ENCODE measurements at places on chromosomes 16 and 17.

DNA sequence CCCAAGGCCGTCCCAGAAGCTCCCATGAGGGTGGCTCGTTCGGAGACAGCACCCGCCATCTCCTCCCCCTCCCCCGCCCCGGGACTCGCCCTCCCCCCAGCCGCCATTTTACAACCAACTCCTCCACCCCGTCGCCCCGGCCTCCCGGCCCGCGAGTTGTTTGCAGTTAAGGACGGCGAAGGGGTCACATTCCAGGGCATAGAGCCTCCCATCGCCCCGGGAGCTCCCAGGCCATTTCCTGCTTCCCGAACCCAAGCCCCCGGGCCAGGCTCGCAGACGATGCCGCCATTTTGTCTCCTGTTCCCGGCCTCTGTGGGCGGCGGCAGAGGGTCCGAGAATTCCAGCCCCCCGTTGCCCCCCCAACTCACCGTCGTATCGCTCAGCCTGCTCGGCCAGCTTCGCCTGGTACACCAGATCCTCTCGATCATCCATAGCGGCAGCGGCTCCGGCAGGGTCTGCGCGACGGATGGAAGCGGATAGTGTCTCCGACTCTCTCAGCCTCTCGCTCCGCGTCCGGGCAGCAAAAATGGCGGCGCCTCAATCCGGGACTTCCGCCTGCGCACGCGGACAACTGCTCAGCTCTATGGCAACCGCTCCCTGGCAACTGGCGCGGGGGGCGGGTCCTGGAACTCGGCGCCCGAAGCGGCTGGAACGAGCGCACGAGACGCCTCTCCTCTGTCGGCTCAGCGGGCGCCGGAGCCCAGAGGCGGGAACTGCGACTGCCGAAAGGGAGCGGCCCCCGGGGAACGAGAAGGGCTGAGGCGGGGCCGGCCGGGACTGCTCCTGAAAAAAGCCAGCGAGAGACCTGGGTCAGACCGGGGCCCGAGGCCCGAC is at the start of gene YWHAE:
Gene YWHAE, minus strand, starts transcription at position 544 of the 834 bp plus-strand sequence. Its CDS starts 112 bp downstream, at position 432.
- DNase-seq = peak; percentile 89

DNA sequence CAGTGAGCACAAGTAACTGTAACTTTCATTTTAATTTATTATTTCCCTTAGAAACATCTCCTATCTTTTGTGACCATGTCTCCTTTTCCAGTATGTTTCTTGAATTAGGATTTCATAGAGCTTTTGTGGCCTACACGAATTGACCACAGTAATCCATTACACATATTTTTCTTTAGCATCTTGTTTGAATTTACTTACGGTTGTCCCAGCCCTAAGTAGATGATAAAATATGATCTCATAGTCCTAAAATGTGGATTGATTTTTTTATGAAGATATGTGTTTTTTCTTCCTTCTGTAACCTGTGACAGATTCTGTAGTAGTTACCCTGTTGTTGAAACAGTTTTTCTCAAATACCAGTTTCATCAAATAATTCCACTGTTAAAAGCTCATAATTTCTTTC is 61.5 kb downstream of the NF1 start:
- peak; percentile 2 for DNase-seq

DNA sequence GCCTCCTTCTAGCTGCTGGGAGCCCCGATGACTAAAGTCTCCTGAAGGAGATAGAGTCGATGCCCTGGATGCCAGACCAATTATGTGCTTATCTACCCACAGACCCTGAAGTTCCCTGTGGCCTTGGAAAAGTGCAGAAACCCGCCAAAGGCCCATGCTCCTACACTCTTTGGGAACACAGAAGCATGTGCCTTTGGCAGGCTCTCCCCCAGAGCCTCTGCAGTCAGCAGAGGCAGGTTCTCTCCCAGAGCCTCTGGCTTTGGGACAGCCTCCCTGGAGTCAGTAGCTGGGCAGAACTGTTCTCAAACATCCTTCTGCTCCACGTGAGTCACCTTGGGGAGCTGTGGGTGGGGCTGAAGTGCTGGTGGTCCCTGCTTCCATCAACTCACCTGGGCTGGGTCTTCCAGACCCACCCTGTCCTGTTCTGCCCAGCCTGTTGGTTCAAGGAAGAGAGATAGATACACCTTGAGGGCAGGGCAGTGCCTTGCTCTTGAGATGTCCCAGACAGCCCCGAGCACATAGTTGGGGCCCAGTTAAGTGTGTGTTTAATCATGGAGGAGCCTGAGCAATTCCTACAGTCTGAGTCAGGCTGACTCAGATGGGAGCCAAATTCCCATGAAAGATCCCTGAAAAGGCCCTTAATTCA is 3.2 kb upstream of the CDK5RAP3 start:
- peak; percentile 26 for DNase-seq

DNA sequence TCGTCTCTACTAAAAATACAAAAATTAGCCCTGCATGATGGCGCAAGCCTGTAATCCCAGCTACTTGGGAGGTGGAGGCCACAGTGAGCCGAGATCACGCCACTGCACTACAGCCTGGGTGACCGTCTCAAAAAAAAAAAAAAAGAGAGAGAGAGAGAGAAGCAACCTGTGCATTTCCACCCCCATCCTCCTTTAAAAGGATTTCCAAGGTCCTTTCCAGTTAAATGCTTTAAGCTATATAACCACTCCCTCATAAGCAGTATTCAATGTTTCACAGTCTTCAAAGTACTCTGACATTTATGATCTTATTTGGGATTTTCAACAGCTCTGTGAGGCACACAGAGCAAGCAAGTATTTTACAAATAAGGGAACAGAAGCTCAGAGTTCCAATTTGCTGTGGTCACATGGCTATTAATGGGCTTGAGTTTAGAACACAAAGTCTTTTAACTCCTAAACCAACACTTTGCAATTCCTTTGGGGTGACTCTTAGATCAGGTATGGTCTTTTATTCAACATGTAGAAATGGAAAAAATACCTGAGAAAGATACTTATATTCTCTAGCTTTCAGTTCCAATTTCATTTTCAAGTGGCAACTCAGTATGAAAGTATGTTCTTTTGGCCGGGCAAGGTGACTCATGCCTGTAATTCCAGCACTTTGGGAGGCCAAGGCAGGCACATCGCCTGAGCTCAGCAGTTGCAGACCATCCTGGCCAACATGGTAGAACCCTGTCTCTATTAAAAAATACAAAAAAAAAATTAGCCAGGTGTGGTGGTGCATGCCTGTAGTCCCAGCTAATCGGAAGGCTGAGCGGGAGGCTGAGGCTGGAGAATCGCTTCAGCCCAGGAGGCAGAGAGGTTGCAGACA is 31.3 kb downstream of the SPOP start:
- DNase-seq = peak; percentile 20

DNA sequence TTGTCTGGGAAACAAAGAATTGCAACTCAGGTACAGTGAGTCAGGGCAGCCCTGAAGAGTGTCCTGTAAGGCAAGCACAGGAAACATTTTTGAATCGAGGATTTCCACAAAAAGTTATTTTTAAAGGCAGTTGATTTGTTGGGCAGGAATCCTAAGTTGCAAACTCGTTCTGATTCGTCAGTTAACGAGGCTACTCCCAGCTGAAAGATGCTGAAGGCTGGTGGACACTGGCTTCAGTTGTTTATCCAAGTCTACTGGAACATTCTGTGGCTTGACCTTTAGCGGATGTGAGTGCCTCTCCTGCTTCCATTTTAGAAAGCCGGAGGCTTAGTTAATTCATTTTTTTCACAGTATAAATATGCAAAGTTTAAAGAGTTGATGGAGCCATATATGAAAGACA is 84.2 kb downstream of the KCNJ12 start:
- peak; percentile 16 for DNase-seq

DNA sequence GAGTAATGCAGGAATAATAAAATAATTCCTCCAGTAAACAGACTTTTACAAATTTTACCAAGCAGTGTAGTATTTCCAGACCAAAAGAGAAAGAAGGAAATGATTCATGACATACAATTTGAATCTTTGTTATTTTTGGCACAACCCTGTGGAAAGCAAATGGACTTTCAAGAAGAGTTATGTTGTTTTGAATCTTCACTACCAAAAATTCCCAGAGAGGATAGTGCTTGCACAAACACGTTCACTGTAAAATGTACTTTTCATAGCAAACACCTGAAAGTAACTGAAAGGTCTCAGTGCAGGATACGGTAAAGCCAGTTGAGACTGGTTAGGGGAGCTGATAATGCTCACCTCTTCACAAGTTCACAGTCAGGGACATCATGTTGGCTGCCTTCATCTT is 107.1 kb downstream of the USP22 start:
- peak; percentile 45 for DNase-seq

DNA sequence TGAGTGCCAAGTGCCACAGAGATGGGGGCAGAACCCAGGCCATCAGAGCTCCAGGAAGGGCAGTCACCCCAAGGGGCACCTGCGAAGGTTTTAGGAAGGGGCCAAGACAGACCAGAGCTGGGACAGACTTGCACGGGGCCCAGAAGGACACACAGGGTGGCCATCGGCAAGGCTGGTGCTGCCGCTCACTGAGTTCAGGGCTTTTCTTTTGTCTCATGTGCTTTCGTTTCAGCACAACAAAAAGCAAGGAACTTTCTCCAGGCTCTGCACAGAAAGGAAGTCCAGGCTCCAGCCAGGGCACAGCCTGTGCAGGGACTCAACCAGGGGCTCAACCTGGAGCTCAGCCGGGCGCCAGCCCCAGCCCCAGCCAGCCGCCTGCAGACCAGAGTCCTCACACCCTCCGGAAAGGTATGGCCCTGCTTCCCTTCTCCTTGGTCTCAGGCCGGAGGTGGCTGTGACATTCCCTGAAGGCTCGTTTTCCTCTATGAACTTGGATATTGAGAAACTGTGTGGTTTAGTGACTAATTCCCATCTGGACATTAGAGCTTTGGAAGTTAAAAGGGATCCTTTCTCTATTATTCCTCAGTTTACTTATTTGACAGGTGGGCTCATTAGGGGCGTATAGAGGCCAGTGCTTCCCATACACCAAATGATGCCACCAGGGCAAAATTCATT is 37.9 kb downstream of the ELAC2 start:
- no peak for DNase-seq

DNA sequence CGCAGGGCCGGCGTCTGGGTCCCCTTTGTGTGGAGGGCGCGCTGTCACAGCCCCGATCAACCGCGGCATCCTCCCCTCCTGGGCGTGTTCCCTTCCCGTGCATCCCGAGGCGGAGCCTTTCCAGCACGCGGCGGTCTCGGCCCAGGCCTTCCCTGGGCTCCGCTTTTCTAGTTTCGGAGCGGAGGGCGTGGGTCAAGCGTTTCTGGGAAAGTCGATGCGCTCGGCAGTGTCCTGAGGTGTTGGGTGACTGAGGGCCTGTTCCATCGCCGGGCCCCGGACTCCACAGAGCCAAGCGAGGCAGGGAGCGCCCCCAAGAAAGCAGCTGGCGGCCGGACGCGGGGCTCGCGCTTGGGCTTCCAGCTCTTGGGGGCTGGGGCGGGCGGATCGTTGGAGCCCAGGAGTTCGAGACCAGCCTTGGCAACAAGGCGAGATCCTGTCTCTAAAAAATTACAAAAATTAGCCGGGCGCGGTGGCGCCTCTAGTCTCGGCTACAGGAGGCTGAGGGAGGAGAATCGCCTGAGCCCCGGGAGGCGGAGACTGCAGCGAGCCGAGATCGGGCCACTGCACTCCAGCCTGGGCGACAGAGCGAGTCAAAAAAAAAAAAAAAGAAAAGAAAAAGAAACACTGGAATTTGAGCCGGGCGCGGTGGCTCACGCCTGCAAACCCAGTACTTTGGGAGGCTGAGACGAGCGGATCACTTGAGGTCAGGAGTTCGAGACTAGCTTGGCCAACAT is 806 bp downstream of the IFT140 start:
- no peak for DNase-seq

DNA sequence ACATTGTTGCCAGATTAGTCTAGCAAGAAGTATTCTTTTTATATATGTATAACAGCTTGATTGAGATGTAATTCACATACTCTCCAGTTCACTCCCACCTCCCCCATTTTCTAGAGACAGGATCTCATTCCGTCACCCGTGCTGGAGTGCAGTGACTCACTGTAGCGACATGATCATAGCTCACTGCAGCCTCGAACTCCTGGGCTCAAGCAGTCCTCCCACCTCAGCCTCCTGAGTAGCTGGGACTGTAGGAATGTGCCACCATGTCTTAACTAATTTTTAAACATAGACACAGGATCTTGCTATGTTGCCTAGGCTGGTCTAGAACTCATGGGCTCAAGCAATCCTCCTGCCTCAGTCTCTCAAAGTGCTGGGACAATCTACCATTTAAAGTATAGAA is 3.3 kb upstream of the RSAD1 start:
- DNase-seq = no peak

DNA sequence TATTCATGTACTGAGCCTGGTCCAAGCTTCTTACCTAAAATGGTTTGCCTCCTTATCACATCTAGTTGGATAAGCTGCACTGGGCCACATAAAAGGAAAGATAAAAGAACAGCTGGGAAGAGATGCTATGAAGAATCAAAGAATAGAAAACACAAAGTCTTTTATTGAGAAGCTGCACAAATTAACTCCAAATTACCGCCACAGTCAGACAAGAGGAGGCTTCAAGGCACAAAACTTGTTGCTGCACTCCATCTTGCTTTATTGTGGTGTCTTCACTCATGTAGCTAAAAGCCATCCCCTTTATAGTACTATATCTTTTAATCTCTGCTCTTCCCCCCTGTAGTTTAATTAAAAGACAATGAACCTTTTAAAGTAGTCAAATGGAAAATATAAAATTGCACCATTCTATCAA is 330.6 kb upstream of the PMFBP1 start:
- DNase-seq = no peak

DNA sequence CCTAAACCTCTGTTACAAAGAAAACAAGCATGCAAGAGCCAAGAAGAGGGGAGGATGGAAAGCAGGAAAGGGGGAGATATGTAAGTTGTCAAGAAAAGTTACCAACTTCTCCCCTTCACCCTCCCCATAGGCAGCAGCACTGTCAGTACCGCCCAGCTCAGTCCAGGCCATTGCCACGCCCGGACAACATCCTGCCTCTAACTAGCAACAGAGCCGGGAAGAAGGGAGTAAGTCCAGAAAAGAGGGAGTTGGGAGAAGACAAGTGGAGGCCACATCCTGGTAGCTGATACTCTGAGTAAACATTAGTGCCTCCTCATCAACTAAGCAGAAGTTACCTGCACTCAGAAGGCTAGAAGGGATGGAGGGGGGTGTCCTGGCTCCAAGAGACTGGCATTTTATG is 113.6 kb downstream of the SMG6 start:
- no peak for DNase-seq

DNA sequence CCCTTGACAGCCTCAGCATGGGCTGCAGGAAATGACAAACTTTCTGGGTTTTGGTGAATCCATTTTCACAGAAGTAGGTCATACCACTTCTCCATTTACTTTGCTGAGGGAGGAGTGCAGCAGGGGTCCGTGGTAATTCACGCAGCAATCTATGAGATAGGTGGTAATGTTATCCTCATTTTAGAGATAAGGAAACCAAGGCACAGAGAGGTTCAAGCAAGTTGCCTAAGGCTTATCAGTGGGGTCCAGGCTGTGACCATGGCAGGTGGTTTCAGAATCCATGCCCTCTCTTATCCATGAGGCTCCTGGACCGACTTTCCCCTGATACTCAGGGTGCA is 12.6 kb downstream of the TBX4 start:
- no peak for DNase-seq
